ENCODE measurements at places on chromosomes 5 and 9. TPM values are rescaled to one million over a fixed set of nuclear protein-coding genes. Genes with fewer than 3 reads are reported as not detected.

Gene MOB3B
- 14.3 TPM for polyA plus RNA-seq

Gene THBS4
- 5.7 TPM for polyA plus RNA-seq

Gene ZBTB34
- 24.2 TPM for polyA plus RNA-seq

Gene THOC3
- polyA plus RNA-seq: 105 TPM

Gene SLC6A19
- 0.14 TPM for polyA plus RNA-seq

Gene TMEM215
- polyA plus RNA-seq: not detected

Gene FBN2
- 52.7 TPM for polyA plus RNA-seq

Gene CDKN2B
- 0.14 TPM for polyA plus RNA-seq

Gene MAMDC4
- polyA plus RNA-seq: 5.4 TPM

Gene CNTLN
- polyA plus RNA-seq: 16.3 TPM

Gene LCN15
- 0.07 TPM for polyA plus RNA-seq

Gene PCDHGA4
- 2.9 TPM for polyA plus RNA-seq

Gene OSMR
- polyA plus RNA-seq: 20.0 TPM

Gene AJM1
- 1.0 TPM for polyA plus RNA-seq

Gene TRIM41
- 26.2 TPM for polyA plus RNA-seq

Gene SYK
- 16.5 TPM for polyA plus RNA-seq

Gene SH3GL2
- 8.1 TPM for polyA plus RNA-seq

Gene FBP1
- 23.8 TPM for polyA plus RNA-seq

Gene ORM1
- polyA plus RNA-seq: 3.3 TPM

Gene CDC20B
- 16.1 TPM for polyA plus RNA-seq

Gene PPP3R2
- polyA plus RNA-seq: not detected

Gene HRCT1
- 0.71 TPM for polyA plus RNA-seq

Gene F12
- 0.37 TPM for polyA plus RNA-seq

Gene RNF183
- 0.34 TPM for polyA plus RNA-seq

Gene ARL14EPL
- polyA plus RNA-seq: not detected

Gene FREM1
- polyA plus RNA-seq: 84.6 TPM

Gene PDE8B
- polyA plus RNA-seq: 6.5 TPM

Gene PRLR
- 2.1 TPM for polyA plus RNA-seq

Gene C5orf24
- 76.5 TPM for polyA plus RNA-seq

Gene PIP5K1B
- 4.3 TPM for polyA plus RNA-seq

Gene CTXN3
- polyA plus RNA-seq: not detected

Gene LCN10
- polyA plus RNA-seq: 0.24 TPM

Gene CCNI2
- polyA plus RNA-seq: 0.98 TPM

Gene TNFSF15
- 13.1 TPM for polyA plus RNA-seq

Gene BTNL8
- polyA plus RNA-seq: 0.48 TPM

Gene PCDHGB2
- 4.6 TPM for polyA plus RNA-seq

Gene CEL
- polyA plus RNA-seq: 2.6 TPM

Gene TMOD1
- 3.3 TPM for polyA plus RNA-seq

Gene PCDHGA12
- polyA plus RNA-seq: 2.0 TPM

Gene ZNF879
- polyA plus RNA-seq: 5.8 TPM

Gene LCN12
- polyA plus RNA-seq: 20.4 TPM

Gene PCDHGB3
- polyA plus RNA-seq: 2.7 TPM

Gene LCNL1
- polyA plus RNA-seq: 0.73 TPM

Gene PCDHB12
- polyA plus RNA-seq: 5.5 TPM

Gene MARCOL
- 0.17 TPM for polyA plus RNA-seq

Gene NR6A1
- 1.8 TPM for polyA plus RNA-seq

Gene PCDHB7
- 5.8 TPM for polyA plus RNA-seq

Gene FAM163B
- 1.8 TPM for polyA plus RNA-seq

Gene PCDHB3
- polyA plus RNA-seq: 3.3 TPM

Gene SMIM3
- 14.0 TPM for polyA plus RNA-seq

Gene COL23A1
- 8.9 TPM for polyA plus RNA-seq

Gene GPX3
- polyA plus RNA-seq: 149 TPM

Gene BTNL3
- polyA plus RNA-seq: not detected

Gene PCDHA1
- not detected for polyA plus RNA-seq

Gene TMEM252
- 2.5 TPM for polyA plus RNA-seq
